HT1080 (cell line): ENCODE measurements at places on chromosomes 3 and 15. TPM values are rescaled to one million over a fixed set of nuclear protein-coding genes. Genes with fewer than 3 reads are reported as not detected.
A peak's percentile ranks its signal among the peaks of the same experiment; 100 is the strongest.

DNA sequence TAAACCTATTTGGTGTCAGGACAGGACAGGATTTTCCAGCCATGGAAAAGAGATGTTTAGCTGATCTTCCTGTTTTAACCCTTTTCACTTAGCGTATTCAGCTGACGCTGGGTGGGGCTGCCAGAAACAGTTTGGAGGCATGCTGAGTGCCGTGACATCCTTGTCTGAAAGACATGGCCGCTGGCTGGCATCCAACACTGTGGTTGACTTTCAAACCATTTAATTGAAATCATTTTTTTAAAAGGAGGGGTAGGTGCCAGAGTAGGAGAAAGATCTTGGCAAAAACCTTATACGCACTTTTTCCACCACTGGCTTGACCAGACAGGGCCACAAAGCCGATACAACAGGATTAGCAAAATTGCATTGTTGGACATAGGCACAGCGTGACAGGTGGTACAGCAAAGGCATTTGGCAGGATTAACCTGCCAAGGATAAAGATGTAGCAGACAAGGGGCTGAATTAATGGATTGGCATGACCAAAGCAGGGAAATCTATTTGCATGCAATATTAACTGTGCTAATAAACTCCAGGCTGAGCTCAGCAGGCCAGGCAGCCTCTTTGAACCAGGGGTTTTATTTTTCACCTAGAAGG is 131.8 kb upstream of the TOPAZ1 start:
- no peak for DNase-seq

- no peak for DNase-seq
Observed at GRCh38 chr15:70018646-70019600, 78.8 kb downstream of the TLE3 start.

- no peak for DNase-seq
Observed at GRCh38 chr3:12289524-12289923, 654 bp downstream of the PPARG start.

GRCh38 chr3:175193815-175194518 is 334.8 kb downstream of the NAALADL2 start:
- peak; percentile 75 for DNase-seq

DNA sequence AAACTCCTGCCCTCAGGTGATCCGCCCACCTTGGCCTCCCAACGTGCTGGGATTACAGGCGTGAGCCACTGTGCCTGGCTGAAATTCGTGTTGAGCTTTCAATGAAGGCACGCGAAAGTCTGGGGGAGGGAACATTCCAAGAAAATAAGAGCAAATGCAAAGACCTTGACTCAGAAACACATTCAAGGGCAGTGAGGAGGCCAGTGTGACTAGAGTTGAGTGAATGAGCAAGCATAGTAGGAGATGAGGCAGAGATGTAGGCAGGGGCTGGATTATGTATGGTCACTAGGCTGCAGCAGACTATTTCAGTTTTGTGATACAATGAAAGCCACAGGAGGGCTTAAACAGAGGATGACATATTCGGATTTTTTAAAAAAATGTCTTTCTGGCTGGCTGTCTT is 67.0 kb downstream of the SCN11A start:
- no peak for DNase-seq

- DNase-seq = no peak
Observed at GRCh38 chr15:101240358-101240757, 11.5 kb downstream of the CHSY1 start.

DNA sequence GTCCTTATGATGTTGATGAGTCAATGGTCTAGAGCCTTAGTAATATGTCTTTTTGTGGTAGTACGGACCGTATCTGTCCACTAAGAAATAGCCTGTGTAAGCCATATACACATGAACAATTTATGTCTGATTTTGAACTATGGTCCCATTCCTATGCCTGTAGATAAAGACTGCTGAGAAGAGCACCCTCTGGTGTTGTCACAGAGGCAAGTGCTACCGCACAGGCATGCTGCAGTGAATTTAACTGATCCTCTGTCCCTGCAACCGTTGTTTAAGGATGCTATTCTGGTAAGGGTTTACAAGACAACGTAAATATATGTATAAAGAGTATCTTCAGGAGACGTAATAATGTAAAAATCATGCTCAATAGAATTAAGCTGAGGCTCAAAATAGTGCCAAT is 170.7 kb downstream of the UBE3A start:
- DNase-seq = no peak

DNA sequence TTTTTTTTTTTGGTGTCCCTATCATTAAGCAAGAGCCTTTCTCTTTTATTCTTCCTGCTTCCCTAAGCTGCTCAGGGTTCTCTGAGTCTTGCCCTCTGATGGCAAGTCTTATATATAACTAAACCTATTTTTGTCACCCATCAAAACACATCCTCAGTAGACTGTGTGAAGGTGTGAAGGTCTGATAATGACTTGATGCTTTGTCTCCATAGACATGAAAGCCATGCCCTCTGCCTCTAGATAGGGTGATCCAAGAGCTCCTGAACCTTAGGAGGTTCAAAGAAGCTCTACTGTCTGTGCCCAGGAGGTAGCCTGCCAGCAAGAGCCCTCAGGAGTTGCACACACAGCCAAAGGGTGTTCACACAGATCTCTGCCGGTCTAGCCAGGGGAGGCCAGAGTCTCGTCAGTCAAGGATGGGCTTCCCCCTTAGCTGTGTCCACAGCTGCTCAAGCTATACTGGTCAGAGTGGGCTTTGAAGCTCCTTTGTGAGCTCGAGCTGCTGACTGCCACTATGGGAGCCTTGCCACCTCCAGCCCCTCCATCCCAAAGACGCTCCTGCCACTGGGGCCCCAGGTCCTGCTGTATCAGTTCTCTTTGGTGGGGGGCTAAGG is 13.1 kb upstream of the SNX22 start:
- DNase-seq = no peak

GRCh38 chr3:33848624-33849347 is 50.4 kb downstream of the PDCD6IP start:
- DNase-seq = no peak

- DNase-seq = peak; percentile 85
Observed at GRCh38 chr3:197854596-197855343, 63.7 kb downstream of the LRCH3 start.

DNA sequence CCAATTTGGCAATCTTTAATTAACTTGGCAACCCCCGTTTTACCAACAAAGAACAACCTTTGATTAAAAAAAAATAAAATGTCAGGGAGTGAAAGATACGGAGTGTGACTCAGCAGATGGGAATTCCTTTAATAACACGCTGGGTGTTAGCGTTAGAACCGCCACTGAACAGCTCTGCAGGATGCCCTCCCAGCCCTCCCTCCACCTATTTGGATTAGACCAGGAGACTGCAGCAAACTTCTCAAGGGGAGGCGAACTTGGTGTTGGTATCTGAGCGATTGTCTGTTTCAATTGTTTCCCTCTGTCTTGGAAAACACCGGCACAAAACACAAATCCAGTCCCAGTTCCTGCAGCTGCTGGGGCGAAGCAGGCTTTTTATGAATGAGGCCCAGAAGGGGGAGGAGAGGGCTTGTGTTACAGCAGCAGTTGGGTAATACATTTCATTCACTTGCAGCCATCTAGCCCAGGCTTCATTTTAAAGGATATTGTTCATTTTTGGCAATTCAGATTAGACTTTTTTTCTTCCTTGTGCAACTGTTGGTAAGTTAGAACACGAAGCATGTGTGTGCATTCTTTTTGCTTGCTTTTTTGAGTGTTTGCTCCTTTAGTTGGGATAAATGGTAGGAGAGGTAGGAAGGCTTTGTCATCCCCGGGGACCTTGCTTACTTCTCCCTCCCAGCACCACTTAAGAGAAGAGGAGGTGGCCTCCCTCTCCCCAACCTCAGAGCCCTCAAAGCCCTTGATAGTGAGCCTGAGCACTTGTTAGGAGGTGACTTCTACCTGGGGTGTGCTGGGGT is 152.3 kb downstream of the IGF1R start:
- peak; percentile 81 for DNase-seq

- peak; percentile 35 for DNase-seq
Observed at GRCh38 chr15:68511073-68511991, 67.5 kb upstream of the CORO2B start.

The CFAP100 gene
- total RNA-seq = not detected in 2 replicates

The A4GNT gene
- not detected in 2 replicates for total RNA-seq

The TEX55 gene
- not detected in 2 replicates for total RNA-seq

The CFAP91 gene
- 0.13 TPM in 1 of 2 replicates, not detected in the other for total RNA-seq

The SPTBN5 gene
- total RNA-seq = 2.3 and 3.9 TPM in 2 replicates
